MG63 (cell line): ENCODE measurements at places on chromosomes 16 and 17. TPM values are rescaled to one million over a fixed set of nuclear protein-coding genes. Genes with fewer than 3 reads are reported as not detected.

PIMREG gene
- total RNA-seq: 41.8 and 46.6 TPM in 2 replicates

CKLF gene
- 37.2 and 46.1 TPM in 2 replicates for total RNA-seq

DNA sequence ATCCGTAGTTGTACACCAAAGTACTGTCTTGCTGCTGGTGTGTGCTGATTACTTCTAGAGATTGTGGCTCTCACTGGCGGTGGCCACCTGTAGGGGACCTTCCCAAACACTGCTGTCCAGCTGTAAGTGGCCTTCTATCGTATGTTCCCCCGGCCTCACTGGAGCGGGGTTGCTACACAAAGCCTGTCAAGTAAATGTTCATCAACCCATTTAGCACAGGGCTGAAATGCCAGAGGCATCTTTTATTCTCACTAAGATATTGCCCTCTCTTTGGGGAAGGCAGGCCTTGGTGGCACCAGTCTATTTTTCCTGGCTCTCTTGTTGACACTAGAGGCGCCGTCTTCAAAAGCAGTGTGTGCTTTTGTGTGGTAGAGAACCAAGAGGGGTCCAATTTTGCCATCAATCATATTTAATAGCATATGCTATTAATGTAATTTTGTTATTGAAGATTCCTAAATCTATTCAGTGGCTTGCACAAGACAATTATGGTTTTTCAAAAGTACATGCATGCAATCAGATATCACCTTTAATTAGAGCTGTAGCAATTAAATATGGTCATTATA, 514.4 kb upstream of the SALL1 start:
- no peak for DNase-seq

DNA sequence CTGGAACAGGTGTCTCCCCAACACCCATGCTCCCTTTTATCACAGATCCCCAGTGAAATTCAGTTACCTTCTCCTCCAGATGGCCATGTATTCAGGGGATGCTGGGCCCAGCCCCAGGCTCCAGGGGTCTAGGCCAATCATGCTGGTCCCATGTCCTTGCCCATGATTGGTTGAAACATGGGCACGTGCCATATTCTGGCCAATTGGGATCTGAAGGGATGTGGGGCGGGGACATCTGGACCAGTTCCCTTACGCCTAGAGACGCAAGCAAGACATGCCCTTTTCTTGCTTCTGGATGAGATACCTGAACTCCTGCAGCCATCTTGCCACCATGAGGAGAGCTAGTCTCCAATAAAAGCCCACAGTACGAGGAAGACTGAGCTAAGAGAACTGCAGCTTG, 31.0 kb upstream of the ST6GALNAC1 start:
- no peak for DNase-seq

TNK1 gene
- total RNA-seq: not detected in 2 replicates

YWHAE gene
- 108 and 118 TPM in 2 replicates for total RNA-seq

DNA sequence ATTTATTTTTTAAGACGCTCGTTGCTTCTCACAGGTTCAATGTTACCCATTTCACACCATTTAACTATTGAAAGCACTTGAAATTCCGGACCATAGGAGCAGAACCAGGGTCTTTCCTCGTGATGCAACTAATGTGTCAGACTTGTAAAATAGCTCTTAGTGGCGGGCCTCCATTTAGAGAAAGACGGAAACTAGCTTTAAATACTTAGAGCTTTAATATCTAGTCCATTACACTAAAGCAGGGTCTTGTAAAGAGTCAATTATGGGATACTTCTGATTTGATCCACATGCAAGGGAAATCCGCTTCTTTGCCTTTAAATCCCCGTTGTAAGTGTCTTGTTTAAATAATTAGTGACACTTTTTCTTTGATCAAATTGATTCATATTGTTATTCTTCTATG, 56.6 kb downstream of the NACA2 start:
- no peak for DNase-seq

GRCh38 chr17:83177611-83178532, 98.5 kb downstream of the METRNL start:
- no peak for DNase-seq

- no peak for DNase-seq
These were observed 70.0 kb downstream of the PGS1 start for GRCh38 chr17:78448356-78448993.

DNA sequence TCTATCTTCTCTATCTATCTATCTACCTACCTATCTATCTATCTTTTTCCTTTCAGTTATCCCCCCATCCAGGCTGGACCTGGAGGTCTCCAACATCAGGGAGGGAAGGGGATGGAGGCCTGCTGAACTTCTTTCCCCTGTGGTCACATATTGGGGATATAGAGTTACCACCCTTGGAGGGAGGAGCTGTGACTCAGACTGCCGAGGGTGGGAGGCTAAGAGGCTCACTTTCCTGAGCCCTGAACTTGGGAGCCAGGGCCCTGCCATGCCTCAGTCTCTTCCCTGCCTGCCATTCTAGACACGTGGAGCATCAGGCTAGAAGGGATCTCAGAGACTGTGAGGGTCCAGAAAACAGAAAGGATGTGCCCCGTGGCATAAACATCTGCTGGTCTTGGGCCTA, 8.4 kb downstream of the LRRC3C start:
- peak; percentile 57 for DNase-seq

GRCh38 chr16:66874079-66874775, 6.1 kb upstream of the PDP2 start:
- no peak for DNase-seq

- no peak for DNase-seq
These were observed 341.6 kb upstream of the TBX2 start for GRCh38 chr17:61058066-61058465.

- no peak for DNase-seq
These were observed 240.3 kb downstream of the RBFOX3 start for GRCh38 chr17:79370594-79370993.

DNA sequence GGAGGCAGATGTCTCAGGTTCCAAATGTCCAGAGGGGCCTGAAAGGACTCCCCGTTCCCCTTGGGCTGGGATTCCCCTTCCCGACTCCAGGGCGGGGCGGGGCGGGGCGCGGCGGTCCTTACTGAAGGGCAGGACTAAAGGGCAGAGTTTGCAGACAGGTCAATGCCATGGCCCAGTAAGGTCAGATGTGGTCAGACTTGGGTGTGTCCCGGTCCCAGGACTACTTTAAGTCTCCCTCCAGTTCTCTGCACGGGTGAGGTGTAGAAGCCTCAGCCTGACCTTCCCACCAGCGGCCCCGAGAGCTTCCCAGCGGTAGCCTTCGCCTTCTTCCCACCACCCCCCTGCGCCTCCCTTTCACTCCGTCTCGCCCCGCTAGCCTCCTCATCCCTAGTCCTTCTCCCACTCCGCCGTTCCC, 532 bp downstream of the KDM6B start:
- peak; percentile 73 for DNase-seq

GRCh38 chr16:70483426-70483825, 29.0 kb downstream of the FCSK start:
- DNase-seq: no peak

HSF4 gene
- total RNA-seq: 3.9 TPM in 1 of 2 replicates, not detected in the other

- no peak for DNase-seq
These were observed 3.2 kb downstream of the CDH8 start for GRCh38 chr16:62033065-62033464.

NACA2 gene
- total RNA-seq: 0.43 TPM in 1 of 2 replicates, not detected in the other

- DNase-seq: peak; percentile 9
These were observed 9.3 kb upstream of the MAF start for GRCh38 chr16:79609861-79610260.

- no peak for DNase-seq
These were observed 11.0 kb upstream of the CCR7 start for GRCh38 chr17:40576113-40576740.

MYH13 gene
- 0.03 TPM in 1 of 2 replicates, not detected in the other for total RNA-seq

- no peak for DNase-seq
These were observed 13.4 kb downstream of the UTP6 start for GRCh38 chr17:31888124-31888523.

OTOP3 gene
- total RNA-seq: not detected in 2 replicates

- DNase-seq: no peak
These were observed 137.2 kb downstream of the CYLD start for GRCh38 chr16:50878966-50879615.

- DNase-seq: no peak
These were observed 92.6 kb downstream of the RPTOR start for GRCh38 chr17:80637048-80637781.

GRCh38 chr17:52517176-52517575, 358.7 kb upstream of the CA10 start:
- DNase-seq: no peak
